ENCODE measurements at places on chromosomes 4 and X.

DNA sequence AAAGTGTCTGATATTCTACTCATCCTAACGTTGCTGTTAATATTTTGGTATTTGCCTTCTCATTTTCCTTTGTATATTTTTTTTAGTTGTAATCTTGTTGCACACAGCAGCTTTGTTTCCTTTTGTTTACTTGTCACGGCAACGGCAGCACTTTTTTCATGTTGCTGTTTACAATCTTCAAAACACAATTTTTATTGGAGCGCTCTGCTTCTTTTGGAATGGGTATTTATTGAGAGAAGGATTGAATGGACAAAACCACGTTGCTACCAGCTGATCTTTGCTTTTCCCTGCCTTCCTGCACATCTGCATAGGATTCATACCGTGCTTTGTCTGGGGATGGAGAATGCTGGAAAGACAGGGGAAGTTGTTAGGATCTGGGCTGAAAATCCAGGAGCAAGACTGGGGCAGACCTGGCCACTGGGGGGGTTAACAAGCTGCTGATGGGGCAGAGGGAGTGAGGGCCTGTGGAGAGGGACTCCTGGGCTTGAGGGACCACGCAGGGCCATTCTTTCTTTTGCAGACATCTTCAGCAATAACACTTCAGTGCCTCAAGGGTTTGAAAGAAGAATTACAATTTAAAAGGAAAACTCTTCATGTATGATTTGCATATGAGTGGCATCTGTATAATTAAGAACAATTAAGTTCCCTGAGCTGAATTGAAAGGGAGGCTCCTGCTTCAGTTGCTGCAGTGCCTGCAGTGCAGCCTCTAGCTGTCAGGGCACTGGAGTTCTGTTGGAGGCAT lies 69.8 kb downstream of the TMEM131L start:
- DNase-seq = no peak

- no peak for DNase-seq
Observed at GRCh38 chrX:10217198-10217597, 60.4 kb downstream of the CLCN4 start.

DNA sequence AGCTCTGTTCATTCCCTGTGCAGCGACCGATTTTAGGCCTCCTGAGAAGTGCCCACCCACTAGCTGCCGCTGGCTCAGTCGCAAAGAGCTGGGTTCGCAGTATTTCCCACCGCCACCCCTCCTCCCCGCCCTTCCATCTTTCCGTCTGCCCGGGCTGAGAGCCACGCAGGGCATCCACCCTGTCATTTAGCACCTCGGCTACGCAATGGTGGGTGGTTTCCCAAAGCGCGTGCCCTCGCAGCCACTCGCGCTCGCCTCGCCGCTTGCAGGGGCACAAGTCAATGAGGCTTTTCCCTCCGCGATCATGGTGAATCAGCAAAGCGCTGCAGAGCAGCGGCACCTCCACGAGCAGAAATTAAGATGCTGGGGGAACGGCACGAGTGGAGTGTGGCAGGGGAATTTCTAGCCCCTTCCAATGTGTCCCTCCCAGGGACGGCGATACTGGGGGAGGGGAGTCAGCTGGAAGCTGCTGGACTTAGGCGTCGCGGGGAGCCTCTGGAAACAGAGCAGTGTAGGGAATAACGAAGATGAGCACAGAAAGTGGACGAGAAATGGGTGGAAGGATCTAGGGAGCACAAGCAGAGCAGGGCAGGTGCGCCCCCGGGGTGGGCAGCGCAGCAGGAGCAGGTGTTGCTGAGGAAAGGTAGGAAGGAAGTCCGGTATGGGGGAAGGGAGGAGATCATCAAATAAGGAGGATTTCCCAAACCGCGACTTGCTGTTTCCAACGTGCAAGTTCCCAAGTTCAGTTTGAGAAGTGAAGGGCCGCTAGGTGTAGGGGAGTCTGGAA lies 2.4 kb upstream of the PTCHD1 start:
- no peak for DNase-seq

DNA sequence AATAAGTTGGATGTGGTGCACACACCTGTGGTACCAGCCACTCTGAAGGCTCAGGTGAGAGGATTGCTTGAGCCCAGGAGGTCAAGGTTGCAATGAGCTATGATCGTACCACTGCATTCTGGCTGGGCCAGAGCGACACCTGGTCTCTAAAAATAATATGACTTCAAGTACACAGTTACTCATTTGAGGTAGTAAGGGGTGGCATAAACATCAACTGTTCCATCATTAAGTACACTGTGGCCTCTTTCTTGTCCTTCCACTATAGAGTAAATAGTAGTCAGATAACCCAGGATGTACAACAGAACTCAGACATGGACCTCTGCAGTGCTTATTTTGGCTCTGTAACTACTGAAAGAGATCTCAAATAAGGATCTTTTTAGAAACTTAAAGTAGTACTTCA lies 10.6 kb downstream of the FAM9B start:
- DNase-seq = no peak

GRCh38 chr4:137519406-137519805 lies 12.9 kb downstream of the PCDH18 start:
- no peak for DNase-seq

- DNase-seq = no peak
Observed at GRCh38 chrX:110167952-110168451, 149.9 kb downstream of the AMMECR1 start.

DNA sequence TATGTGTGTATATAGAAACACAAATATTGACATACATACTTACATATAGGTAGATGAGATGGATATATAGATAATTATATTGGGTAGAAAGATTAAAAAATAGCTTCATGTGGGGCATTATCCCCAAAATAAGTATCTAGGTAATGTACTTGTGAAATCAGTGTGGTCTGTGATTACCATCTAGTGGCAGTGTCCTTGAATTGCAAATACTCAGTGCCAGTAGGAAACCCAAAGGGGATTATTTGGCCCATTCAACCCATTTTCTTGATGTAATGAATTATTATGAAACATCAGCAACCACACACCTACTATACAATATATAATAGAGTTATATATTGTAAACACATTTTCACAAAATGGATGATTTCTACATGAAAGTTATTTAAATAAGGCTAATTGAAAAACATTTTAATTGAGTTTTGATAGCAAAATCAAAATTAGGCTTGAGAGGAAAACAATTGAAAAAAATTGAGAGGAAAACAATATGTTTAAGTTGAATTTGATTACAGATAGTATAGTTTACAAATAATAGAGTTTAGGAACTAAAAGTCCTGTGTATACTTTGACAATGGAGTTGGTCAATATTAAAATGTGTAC lies 389.4 kb downstream of the GALNTL6 start:
- peak; percentile 28 for DNase-seq

DNA sequence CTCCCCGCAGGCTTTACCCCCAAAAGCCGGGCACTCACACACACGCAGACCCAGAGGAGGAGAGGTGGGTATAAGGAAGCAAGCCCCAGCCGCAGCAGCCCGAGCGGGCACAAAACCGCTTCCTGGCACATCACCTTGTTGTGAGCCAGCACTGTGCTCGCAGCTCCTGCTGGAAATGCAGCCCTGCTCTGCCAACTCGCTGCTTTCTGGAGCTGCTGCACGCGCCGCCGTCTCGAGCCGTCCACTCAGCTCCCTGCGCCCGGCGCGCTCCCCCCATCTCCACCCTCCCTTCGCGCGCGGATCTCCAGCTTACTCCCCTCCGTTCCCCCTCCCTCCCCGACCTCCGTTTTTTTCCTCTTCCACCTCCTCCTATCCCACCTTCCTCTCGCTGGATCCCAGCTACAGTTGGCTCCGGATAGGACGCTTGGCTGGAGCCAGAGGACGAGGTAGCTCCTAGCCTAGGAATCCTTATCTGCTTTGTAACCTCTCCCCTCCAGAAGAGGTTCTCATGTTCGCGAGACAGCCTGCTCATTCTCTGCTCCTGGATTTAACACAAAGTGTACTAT lies at the start of gene SPOCK3:
Gene SPOCK3 (minus strand): TSS at position 179 of the 566 bp plus-strand sequence.
- no peak for DNase-seq

GRCh38 chr4:75102787-75103085 lies 169.8 kb downstream of the PARM1 start:
- DNase-seq = no peak

DNA sequence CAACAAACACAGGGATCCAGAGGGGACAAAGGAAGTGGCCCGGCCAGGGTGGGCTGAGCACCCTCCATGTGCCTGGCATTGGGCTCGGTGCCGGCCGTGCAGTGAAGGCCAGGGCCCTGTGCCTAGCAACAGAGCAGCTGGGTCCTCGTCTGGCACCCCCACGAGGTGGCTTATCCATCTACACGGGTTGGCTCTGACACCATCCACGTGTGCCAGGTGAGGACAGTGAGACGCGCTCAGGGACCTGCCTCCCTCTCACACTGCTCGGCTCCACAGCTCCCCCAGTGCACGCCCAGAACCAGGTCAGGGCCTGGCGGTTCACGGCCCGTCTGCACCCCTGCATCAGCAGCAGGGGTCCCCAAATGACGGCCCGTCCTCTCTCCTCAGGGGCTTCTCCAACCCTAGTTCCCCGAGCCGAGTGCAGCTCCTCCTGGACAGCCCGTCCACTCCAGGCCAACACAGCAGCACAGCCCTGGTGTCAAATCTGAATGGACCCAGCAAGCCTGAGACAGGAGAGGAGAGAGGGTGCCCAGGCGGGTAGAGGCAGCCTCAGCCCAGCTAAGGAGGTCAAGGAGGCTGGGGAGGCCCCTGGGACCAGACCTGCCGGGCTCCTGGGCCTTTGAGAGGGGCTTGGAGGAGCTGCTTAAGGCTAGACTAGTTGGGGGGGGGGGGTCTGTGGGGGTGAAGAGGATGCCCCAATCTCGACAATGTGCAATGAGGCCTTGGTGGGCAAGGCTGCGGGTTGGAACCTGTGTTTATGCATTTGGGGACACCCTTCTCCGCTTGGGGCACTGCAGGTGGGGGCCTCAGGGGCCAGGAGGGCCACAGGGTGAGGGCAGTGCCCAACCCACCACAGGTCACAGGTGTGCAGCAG lies 113.6 kb downstream of the FAM53A start:
- DNase-seq = no peak

GRCh38 chr4:53208753-53209152 lies 157.1 kb downstream of the SCFD2 start:
- DNase-seq = no peak

- no peak for DNase-seq
Observed at GRCh38 chr4:139833151-139833910, 167.7 kb downstream of the MGST2 start.

DNA sequence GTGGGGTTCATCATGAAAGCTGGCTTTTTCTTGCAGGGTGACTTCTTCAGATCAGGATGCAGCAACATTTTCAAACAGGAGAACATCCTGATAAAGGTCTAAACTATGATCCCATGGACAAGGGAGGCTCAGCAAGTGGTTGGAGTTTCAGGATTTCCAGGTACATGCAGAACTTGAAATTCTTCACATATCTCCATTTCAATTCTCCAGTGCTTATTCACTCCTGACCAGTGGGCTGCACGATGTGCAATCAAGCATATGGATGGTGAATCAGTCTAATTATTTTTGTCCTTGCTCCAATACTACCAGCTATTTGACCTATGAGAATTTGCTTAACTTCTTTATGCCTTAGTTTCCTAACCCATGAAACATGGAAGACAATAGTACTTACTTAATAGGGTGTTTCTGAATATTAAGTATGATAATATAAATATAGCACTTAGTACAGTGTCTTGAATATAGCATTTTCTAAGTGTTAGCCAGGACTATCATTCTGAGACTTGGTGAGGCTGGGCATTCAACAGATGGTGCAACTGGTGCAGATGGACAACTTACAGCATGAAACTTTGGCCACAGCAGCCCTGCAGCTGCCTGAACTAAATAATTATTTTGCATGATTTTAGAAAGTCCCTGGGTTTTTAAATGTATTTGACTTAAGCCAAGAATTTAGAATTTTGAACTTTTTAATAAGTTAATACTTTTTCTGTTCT lies 92.4 kb downstream of the HPGD start:
- DNase-seq = no peak

DNA sequence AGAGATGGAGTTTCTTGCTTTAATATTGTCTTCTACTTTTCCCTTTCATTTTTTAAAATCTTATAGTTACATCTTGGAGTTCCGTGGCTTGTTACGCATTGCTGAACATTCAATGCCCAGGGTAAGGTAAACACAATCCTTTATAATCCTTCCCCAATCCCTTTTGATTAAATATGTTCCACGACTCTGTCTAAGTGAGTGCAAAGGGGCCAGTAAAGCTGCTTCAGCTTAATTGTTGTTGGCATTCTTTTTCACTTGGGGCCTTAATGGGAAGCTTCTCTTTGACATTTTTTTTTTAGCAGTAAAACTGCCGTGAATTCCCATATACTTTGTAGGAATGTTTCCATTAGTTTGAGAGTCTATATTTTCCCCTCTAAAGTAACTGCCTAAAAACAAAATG lies 1028.1 kb downstream of the C4orf33 start:
- DNase-seq = no peak

- DNase-seq = no peak
Observed at GRCh38 chrX:13473442-13474163, 95.8 kb upstream of the EGFL6 start.

DNA sequence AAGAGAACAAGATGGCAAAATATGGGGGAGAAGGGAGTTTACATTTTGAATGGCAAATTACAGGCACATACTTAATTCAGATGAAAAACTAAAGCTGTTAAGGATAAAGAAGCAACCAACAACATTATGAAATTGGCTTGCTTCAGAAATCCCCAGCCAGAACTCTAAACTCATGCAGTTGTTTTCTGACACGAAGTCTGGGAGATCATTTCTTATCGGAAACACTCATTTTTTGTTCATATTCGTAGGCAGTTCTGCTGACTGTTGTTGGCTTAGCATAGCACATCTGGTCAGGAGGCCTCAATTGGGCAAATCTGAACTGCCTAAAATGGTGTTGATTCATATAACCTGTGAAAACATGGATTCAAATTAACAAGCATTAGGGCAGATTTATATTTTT lies 33.0 kb upstream of the ARHGAP6 start:
- DNase-seq = no peak

- no peak for DNase-seq
Observed at GRCh38 chrX:154548028-154548316, 552 bp downstream of the IKBKG start.

GRCh38 chr4:147923854-147924253 lies 192.0 kb downstream of the ARHGAP10 start:
- no peak for DNase-seq

GRCh38 chrX:2552621-2553201 lies 51.9 kb upstream of the DHRSX start:
- DNase-seq = peak; percentile 96

GRCh38 chr4:11105715-11106114 lies 323.0 kb downstream of the HS3ST1 start:
- DNase-seq = no peak

- no peak for DNase-seq
Observed at GRCh38 chrX:49273181-49273727, 3.7 kb downstream of the PPP1R3F start.

DNA sequence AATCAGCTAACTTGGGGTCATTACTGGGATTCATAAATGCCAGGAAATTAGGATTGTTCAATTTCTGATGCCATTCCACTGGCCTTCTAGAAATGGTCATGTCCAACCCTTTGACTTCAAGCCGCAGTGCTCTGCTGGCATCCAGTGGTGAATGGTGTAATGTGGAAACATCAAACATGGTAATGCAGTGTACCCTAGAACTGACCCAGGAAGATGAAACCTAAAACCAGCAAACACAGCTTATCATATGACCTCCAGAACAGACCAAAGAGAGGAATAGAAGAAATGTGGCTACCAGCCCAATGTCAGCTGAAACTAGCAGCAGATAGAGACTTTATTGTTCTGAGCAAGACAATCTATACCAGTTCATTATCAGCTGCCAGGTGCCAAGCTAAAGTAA lies 13.8 kb downstream of the CXCL13 start:
- no peak for DNase-seq

- DNase-seq = no peak
Observed at GRCh38 chr4:127103681-127104115, 529.1 kb upstream of the INTU start.

- no peak for DNase-seq
Observed at GRCh38 chr4:92825256-92825655, 521.5 kb downstream of the GRID2 start.

GRCh38 chr4:76194325-76194724 lies 19.3 kb downstream of the SCARB2 start:
- DNase-seq = no peak
